ENCODE measurements at places on chromosomes 4 and X.

DNA sequence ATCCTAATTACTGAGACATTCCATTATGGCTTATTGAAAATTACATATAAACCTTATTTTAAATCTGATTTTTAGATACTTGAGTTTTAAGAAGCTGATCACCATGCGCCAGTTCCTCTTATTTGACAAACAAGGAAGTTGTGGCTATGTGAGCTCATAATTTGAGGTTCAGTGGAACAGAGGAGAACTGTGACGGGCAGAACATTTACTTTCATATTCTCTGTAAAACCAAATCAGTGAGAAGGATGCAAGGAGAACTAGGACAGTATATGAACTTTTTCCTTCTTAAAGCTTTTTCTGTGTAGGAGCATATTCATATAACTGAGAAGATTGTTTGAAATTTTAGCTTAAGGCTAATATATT, 25.3 kb downstream of the STIM2 start:
- no peak for DNase-seq

GRCh38 chrX:115344885-115345614, 55.5 kb downstream of the LUZP4 start:
- DNase-seq, result peak; percentile 66

DNA sequence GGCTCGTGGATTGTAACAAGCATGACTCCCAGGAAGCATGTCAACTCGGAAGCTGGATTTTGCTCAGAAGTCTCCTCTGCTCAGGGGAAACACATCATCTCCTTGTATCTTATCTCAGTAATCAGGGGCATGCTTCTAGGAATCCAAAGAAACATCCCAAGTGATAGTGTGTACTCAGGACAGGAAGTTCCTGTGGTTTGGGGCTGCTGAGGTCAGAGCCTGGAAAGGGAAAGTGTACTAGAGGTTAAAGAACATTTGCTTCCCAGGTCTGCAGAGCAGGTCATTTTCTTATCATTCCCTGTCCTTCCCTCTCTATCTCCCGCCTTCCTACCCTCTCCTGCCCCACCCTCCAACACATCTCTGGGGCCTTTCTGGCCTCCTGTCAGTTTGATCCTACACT, 38.8 kb downstream of the SLC34A2 start:
- no peak for DNase-seq

DNA sequence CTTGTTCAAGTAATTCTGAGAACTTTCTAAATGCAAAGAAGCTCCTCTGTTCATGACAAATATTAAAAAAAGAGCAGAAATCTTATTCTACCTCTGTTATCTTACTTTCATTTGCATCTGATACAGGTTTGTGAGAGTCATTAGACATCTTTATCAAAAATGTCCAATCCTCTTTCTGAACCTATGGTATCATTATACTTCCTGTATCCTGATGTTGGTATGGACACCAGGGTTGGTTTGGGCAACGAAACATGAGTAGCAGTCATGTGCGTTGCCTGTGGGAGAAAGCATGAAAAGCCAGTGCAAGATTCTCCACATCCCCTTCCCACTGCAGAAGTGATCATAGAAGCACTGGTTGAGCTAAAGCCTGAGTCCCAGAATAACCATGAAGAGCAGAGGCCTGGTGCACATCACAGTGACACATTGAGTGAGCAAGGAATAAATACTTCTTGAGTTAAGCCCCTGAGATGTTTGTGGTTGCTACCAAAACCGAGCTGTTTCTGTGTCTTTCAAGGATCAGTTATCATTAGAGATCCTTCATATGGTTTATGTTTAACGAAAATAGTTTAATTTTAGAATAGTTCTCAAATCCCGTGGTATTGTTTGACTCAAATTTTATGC, 197.2 kb downstream of the BANK1 start:
- no peak for DNase-seq

DNA sequence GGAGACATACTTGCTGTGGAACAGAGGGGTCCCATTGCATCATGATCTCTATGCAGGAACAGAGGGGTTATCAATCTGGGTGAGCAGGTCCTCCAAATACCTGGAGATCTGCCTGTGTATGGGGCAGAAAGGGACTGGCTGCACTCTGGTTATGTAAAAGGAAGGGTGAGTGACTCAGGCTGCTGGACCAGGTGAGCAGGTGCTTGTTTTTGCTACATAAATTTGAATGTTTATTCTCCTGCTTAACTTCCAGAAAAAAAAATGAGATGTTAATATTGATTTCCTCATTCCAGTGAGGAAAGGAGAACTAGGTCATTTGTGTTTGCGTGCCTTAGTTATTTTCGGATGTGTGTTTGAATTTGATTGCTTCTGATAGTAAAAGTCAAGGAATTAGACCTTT, 225.8 kb upstream of the TRAM1L1 start:
- no peak for DNase-seq

GRCh38 chr4:57443787-57444186, 333.6 kb upstream of the IGFBP7 start:
- no peak for DNase-seq

GRCh38 chr4:57041020-57041419, 62.3 kb downstream of the POLR2B start:
- DNase-seq, result no peak

DNA sequence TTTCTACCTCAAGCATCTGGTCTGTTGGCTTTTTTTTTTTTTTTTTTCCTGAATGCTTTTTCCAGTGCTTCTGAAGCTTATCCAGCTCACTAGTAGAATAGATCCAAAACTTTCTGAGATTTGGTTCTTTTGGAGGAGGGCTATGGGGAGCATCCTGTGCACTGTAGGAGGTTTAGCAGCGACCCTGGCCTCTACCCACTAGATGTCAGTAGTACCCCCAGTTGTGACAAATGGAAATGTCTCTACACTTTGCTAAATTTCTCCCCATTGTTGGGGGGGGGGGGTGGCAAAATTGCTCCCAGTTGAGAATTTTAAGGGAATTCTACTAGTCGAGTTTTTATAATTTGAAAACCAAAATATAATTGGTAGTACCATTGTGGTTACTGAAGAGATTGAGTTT, 23.0 kb upstream of the PPA2 start:
- no peak for DNase-seq

DNA sequence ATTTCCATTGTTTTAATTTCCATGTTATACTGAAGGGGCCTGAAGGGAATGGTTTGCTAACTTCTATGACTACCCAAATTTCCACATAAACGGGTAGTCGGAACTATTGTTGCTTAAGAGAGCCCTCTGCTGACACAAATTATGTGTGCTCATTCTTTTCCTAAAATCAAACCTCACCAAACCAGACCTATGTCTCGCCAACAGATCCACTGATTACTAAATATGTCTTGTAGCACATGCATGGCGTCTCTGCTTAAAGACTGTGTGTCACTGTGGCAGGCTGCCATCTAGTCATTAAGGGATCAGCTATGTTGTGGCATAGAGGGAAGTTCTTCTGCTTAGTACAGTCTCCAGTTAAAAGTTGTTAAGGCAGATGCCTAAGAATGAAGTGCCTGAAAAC, 25.1 kb downstream of the PIR start:
- peak; percentile 66 for DNase-seq

- no peak for DNase-seq
Observed at GRCh38 chr4:5365071-5366008, 314.1 kb downstream of the STK32B start.

DNA sequence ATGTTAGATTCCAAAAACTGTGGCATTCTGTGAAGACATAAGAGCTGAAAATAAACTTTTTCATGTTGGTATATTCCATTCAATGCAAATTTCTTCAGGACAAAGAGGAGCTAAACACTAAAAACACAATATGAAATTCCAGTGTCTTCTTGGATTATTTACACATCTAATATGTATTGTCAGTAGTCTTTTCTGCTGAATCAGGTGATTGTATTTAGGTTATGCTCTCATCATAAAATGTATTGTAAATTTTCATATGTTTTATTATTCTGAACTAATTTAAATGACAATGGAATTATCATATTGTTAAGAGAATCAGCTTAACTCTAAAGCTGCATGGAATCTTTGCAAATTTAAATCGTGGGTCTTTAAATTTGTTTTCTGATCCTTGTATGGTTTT, 526.7 kb downstream of the PDHA2 start:
- no peak for DNase-seq

DNA sequence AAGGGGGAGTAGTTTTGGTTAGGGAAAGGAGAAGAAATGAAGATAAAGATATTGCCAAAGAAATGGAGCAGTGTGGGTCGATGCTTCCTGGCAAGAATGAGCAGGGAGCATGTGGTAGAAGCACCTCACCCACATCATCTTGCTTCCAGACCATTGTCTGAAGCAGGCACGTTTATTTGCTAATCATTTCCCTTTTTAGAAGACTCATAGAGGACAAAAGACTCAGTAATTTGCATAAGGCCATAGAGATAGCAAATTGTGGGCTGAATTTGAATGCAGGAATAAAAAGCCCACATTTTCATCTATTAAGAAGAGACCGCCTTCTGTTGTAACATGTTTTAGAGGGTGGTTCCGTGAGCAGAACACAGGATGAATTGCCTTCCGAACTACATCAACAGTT, 275.2 kb upstream of the FAT4 start:
- no peak for DNase-seq

DNA sequence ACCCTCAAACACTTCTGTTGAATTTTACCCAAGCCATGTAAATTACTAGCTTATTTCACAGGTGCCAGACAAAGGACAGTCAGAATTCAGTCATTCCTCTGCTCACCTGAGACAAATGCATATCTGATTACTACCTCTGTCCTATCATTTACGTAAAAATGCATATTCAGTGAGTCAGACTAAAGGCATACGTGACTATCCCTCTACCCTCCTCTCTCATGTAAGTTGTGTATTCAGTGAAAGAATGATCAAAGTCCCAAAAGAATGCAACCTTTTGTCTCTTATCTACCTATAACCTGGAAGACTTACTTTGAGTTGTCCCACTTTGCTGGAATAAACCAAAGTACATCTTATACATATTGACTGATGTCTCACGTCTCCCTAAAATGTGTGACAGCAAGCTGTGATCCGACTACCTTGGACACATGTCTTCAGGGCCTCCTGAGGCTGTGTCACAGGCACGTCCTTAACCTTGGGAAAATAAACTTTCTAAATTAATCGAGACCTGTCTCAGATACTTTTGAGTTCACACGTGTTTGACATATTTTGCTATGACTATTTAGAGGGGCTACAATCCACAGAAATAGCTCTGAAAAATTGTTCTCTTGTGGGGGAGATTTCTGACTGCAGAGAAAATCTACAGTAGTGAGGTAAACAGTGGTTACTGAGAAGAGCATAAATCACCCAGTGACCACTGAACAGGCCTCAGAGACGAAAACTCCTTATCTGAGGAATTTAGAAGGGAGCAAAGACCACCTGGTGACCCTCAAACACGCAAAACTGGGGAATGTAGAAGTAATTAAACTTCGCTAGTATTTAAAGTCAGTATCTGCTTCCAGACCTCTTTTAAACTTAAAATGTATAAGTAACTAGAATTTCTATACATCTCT, 1575.8 kb downstream of the STIM2 start:
- no peak for DNase-seq
